ENCODE measurements at places on chromosomes 7 and 10. TPM values are rescaled to one million over a fixed set of nuclear protein-coding genes. Genes with fewer than 3 reads are reported as not detected.

Gene SKAP2
- 38.2 TPM for total RNA-seq

DNA sequence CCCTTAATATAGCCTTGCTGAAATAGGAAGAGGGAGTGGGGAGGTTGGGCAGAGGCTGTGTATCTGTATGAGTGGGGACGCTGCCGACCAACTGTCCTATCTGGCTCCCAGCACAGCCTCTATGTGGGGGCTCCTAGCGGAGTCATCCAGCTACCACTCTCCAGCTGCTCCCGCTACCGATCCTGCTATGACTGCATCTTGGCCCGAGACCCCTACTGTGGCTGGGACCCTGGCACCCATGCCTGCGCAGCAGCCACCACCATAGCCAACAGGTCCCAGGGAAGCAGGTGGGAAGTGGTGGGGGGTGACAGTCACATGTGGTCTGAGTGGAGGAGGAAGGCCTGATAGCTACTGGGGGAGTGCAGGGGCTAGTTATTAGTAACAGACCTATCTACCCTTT is 6.6 kb downstream of the MRPL43 start:
- H3K4me3 ChIP-seq: no peak overlapping the region
- H3K27ac ChIP-seq: no peak overlapping the region
- H3K27me3 ChIP-seq: no peaks in the 10 kb centered on the region
- peaks cover 13% of the 10 kb centered on the region for H3K36me3 ChIP-seq

Gene LRIT1
- total RNA-seq: not detected

DNA sequence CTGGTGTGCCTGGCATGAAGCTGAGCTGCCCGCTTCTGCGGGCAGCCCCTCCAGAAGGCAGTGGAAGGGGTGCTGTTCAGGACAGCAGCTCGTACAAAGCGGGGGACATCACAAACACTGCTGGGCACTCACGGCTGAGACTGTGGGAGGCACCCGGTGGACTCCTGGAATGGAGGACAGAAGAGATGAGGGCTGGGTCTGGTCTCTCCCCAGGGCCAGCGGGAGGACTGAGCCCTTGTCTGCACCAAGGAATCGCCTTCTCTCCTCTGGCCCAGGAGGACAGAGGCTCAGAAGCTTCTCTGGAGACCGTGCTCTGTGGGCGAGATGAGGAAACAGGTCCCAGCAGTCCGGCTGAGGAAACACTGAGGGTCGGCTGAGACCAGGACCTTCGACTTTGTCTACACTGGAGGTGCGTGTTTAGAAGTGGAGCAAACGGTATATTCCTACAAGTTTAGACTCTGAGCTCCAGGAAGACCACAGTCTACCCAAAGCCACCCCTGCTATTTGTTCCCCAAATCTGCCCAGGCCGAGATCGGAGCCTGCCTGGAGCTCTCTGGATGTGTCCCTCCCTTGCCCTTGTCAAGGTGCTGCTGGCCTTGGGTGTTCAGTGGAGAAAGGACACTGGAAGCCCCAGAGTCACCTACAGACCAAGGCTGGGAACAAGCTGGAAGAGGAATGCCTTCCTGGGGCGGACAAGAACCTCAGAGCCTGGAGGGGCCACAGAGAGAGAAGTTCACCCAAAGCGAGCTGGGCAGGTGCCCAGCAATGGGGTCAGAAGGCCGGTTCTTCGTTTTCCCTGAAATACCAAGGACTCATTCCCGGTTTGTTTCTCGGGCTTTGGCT is 12.9 kb upstream of the INPP5A start:
- no peak overlapping the region for H3K27ac ChIP-seq
- H3K36me3 ChIP-seq: no peaks in the 10 kb centered on the region
- H3K4me3 ChIP-seq: no peak overlapping the region
- no peak for DNase-seq

DNA sequence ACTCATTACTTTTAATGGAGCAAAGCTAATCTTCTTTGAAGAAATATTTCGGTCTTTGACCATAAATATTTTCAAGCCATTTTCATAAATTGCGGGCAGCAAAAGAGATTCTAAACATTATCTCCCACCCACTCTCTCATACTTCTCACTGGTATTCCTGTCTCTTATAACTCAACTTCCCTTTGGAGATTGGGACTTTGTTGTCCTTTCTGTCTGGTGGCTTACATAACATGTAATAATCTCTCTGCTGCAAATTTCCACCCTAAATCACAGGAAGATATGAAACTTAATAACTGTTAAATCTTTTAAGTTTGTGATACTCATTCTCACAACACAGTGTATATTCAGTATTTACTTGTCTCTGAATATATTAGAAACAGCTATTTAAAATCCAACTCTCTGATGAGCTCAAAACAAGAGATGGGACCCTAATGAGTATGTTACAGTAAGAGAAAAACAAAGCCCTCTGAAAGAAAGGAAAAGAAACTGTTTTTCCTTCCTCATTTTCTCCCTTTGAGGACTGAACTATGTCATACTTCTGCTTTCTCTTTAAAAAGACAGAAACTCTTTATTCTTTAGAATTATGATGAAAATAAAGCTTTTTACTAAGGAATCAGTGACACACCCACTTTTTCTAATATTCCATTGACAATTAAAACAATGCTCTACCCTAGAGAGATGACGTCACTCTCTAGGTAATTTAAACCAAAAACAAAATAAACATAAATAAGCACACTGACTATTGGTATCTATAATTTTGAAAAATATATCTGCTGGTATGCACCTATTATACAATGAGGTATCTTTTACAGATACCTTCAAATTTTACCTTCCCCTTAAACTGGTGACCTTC is 14.7 kb downstream of the CALCR start:
- no peak overlapping the region for H3K27ac ChIP-seq
- no peak overlapping the region for H3K4me3 ChIP-seq
- H3K36me3 ChIP-seq: no peaks in the 10 kb centered on the region
- no peaks in the 10 kb centered on the region for H3K4me1 ChIP-seq
- no peak for DNase-seq
- no peaks in the 10 kb centered on the region for H3K27me3 ChIP-seq

Gene ZNF680
- 15.2 TPM for total RNA-seq

Gene CPEB3
- 2.3 TPM for total RNA-seq

Gene GNGT1
- 0.54 TPM for total RNA-seq

All from Caco-2 (cell line).